NCI-H187 (cell line): ENCODE measurements at places on chromosomes 16 and 17.
A peak's percentile ranks its signal among the peaks of the same experiment; 100 is the strongest.

DNA sequence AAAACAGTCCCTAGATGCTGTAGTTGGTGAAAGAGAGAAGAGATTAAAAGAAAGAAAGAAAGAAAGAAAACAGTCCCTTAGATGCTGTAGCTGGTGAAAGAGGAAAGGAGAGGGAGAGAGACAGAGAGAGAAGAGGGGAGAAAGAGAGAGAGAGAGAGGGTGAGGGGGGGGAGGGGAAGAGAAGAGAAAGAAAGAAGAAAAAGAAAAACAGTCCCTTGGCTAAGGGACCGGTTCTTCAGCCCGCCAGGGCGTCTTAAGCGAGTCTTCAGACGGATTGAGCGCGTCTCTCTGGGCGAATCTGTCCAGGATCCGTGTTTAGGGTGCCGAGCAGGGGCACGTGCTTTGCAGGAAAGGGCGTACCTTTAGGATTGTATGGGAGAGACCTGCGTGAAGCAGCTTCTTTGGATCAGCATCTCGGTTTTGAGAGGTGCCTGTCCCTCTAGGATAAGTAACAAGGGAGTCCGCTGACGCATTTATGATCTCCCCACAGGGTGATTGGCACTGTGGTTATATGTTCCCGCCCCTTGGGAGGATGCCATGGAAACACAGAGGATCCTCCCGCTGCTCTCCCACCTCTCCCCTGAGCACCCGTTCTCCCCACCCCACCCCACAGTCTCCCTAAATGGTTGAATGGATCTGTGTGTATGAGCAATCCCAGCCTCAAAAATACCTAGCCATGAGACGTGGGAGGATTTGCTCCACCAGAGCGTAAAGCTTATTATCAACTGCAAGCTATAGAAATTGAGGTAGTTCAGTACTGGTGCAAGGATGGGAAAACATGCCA is 16.7 kb downstream of the GNGT2 start:
- DNase-seq, result no peak

GRCh38 chr17:79400989-79401703 is 209.7 kb downstream of the RBFOX3 start:
- peak; percentile 48 for DNase-seq

GRCh38 chr17:50469671-50470305 is 1.1 kb upstream of the CHAD start:
- DNase-seq, result no peak

DNA sequence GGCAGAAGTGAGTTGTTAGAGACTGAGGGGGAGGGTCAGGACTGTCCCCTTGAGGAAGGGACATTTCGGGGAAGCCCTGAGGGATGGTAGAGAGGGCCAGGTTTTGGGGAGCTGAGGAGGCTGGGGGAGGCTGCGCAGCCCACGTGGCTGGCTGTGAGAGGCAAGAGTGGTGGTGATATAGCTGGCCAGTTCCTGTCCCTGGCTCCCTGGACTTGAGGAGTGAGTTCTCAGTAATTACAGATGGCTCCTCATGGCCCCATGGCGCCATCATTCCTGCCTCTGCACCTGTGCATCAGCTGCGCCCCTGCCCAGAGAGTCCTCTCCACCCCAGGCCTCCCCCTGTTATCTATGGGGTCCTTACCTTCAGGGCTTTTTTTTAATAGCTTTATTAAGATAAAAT is 30.3 kb downstream of the MPRIP start:
- DNase-seq, result no peak

DNA sequence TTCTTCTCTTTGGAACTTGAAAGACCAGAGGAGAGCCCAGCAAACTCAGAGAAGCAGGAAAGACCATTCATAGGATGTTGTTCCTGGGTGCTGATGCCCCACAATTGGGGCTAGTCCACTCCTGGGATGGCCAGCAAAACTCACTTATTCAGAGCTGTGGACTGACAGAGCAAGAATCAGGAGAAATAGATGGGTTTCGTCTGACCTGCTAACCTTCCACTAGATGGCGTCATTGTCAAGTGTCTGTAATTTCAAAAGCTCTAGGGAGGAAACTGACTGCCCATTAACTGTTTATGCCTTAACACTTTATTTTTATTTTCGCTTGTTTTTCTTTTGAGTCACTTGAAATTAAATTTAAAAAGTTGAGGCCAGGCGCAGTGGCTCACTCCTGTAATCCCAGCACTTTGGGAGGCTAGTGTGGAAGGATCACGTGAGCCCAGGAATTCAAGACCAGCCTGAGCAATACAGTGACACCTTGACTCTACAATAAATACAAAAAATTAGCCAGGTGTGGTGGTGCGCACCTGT is 28.7 kb upstream of the MILR1 start:
- DNase-seq, result peak; percentile 6

DNA sequence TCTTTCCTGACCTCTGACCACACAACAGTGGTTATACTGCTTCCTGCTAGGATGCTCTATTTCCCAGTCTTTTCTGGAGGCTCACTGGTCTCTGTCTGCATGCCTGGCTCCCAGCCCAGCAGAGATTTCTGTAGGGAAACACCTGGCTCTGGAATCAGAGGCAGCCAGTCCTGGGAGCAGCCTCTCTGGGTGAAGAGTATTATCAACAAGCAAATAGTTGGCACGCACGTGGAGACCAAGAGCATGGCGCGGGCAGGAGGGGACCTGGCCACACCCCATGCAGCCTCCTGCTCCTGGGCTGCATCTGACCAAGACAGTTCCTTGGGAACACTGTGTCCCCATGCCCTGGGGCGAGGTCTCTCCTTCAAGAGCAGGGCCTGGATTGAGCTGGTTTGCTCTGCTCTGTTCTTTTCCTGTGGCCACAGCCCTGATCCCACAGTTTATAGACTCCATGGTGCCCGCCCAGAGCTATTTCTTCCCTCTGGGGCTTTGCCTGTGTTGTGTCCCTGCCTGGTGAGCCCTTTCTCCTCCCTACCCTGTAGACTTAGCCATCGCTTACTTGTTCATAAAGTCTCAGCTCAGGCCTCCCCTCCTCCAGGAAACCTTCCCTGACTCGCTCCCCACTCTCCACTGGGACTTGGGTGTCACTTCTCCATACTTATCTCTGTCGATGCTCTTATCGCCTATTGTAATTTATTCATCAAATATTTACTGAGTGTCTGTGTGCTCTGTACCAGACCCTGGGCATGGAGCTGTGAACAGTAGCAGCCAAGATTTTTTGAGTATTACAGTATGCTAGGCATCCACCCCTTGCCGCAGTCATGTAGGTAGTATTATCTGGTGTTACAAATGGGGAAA is 60.6 kb downstream of the SCNN1B start:
- DNase-seq, result no peak

DNA sequence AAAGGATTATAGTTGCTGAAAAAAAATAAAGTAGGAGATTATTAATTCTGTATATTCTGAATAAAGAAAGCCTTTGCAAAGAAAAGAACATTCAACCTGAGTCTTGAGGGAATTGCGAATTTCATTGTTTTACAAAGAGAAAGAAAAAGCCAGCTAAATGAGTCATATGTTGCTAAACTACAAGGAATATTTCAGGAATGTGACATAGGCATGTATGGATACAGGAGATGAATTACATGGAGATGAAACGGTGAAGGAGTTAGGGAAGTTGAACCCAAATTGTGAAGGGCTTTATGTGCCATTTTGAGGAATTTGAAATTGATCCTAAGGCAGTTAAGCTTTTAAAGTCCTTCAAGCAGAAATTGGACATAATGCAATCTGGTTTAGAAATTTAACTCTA is 177.3 kb upstream of the RBL2 start:
- DNase-seq, result no peak

- DNase-seq, result no peak
Measured at GRCh38 chr17:74491626-74492025, 25.2 kb downstream of the CD300A start.

DNA sequence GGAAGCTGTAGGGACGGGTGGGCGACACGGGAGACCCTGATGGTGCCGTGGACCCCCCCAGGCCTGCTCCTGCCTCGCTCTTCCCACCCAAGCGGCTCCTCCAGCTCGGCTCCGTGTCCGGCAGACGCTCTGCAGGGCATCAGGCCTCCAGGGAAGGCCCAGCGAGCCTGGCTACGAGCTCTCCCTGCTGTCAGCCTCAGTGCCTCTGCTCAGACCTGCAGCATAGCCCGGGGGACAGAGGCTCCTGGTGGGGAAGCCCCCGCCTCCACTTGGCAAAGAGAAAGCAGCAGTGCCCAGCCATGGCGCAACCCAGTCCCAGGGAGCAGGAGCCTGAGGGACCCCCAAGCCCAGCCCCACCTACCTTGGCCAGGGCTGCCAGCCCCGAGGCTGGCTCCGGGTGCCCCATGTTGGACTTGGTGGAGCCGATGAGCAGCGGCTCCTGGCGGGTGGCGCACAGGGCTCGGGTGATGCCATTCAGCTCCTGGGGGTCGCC is 5.9 kb downstream of the FASN start:
- no peak for DNase-seq

- no peak for DNase-seq
Measured at GRCh38 chr17:3744014-3744413, 20.3 kb downstream of the HASPIN start.

- no peak for DNase-seq
Measured at GRCh38 chr17:74729866-74730265, 7.2 kb upstream of the RAB37 start.
